NCI-H526 (cell line): ENCODE measurements at places on chromosomes 2 and 18.

DNA sequence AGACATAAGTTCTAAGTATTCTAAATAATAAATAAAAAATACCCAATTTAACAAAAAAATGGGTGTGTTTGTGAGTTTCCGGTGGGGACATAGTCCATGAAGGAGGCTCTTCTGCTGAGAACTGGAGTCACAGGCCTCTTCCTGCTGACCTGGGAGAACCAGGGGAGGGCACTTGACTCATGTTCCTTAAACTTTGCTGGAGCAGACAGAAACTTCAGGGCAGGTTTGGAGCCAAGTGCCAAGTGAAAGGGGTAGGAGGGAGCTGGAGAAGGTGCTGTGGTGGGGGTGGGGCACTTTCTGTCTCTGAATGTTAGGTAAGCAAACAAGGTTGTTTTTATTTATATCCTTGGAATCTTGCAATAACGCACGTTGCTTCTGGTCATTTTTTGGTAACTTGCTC lies 78.8 kb upstream of the TTN start:
- DNase-seq = no peak

DNA sequence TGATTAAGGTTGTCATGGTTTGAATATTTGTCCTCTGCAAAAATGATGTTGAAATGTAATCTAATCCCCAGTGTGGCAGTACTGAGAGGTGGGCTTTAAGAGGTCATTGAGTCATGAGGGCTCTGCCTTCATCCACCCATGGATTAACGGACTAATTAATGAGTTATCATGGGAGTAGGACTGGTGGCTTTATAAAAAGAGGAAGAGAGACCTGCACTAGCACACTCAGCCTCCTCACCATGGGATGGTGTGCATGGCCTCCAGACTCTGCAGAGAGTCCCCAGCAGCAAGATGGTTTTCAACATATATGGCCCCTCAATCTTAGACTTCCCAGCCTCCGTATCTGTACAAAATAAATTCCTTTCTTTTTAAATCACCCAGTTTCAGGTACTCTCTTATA lies 41.0 kb downstream of the DTNB start:
- DNase-seq = no peak

GRCh38 chr2:107717661-107718060 lies 109.0 kb upstream of the RGPD4 start:
- peak; percentile 8 for DNase-seq

DNA sequence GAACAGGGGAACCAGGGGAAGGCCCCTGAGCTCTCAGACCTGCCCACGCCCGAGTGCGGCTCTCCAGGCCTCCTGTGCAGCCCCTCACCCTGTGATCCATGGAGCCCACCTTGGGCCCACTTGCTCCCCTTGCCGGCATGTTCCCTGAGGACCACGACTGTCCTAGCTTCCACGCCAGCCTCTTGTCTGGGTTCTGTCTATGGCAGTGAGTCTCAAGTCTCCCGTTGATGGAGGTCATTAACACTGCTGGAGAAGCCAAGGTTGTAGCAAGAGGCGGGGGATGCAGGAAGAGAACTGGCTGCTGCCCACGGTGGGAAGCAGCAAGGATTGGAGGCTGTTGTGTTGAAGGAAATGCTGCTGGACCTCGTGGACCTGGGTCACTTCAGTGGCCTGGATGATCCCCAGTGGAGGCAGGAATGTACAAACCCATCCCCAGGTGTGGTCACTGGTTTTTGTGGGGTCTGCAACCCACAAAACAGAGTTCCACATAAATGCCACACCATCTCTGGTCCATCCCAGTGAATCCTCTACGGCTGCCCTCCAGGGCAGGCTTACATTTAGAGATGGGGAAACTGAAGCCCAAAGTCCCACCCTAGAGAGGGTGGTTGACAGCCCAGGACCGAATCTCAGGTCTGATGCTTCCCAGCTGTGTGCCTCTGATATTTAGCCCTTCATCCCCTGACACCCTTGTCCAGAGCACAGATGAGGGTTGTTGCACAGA lies 150.3 kb downstream of the NDUFA10 start:
- no peak for DNase-seq

- no peak for DNase-seq
These were observed 22.6 kb downstream of the GREB1L start for GRCh38 chr18:21264651-21265050.

GRCh38 chr2:120298173-120298835 lies 45.7 kb downstream of the RALB start:
- no peak for DNase-seq

- no peak for DNase-seq
These were observed 43.2 kb downstream of the LDLRAD4 start for GRCh38 chr18:13261661-13262357.

- no peak for DNase-seq
These were observed 644 bp upstream of the QPCT start for GRCh38 chr2:37343537-37344434.

DNA sequence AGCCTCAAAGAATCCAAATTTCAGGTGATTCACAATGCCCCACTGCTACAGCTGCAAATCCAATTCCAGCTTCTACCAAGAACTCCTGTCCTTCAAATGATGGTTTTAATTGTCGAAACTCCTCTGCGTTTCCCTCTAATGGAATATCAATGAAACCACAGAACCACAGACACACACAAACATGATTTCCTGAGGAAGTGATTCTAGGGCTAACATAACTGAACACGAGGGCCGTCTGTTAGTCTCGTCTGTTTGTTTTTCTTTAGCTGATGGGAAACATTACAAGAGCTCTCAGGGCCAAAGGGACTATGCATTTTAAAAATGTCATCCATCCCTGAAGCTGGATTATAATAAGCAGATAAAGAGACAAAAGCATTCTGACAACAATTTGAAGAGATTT lies 59.4 kb downstream of the RNF152 start:
- no peak for DNase-seq

- DNase-seq = no peak
These were observed 27.3 kb upstream of the NTSR2 start for GRCh38 chr2:11697103-11697871.

- DNase-seq = no peak
These were observed 44.1 kb downstream of the EFR3B start for GRCh38 chr2:25085761-25086560.

- no peak for DNase-seq
These were observed 635 bp downstream of the SLC3A1 start for GRCh38 chr2:44275927-44276303.

DNA sequence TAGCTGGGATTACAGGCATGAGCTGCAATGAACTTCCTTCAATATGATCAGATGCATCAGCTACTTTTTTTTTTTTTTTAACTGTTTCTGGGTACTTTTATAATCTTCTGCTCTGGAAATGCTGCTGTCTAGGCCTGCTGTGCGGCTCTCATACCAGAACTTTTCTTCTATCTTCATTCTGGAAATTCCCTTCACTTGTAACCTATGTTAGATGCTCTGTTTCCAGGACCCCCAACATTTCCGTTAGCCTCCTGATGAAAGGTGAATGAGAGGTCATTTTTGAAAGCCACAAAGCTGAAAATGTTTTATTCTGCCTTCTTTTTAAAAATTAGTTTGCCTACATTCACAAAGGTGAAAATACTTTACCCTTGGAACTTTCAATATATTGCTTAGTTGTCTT lies 8.6 kb downstream of the AGFG1 start:
- DNase-seq = no peak

DNA sequence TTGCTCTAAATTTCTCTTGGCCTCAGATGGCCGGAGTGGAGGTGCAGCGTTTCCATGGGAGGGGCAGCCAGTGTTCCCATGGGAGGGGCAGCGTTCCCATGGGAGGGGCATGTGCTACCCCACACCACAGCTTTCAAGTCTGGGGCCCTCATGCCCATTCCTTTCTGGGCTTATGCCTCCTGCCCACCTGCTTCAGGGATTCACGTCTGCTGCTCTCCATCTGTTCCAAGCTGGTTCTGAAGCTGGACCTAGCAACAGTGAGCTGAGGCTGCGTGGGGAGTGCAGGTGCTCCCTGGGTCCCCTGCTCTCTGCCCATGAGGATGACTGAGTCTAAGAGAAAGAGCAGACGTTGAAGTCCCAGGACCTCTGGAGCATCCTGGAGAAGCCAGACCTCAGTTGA lies 243.1 kb upstream of the PXDN start:
- no peak for DNase-seq

DNA sequence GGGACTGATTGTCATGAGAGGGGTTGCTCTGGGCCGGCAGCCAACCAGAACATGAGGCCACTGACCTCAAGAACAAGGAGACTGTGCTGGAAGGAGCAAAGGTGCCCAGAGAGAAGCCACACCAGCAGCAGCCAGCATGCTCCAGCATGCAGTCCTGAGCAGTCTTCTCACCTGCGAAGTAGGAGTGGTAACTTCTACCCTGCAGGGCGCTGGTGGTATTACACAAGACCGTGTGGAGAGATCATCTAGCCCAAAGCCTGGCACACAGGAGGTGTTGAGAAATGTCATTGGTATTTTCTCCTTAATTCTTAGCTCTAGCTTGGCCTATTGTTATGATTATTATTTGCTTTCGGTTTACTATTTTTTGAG lies 132.7 kb downstream of the TSN start:
- DNase-seq = peak; percentile 55

GRCh38 chr2:44462934-44463849 lies 101.4 kb downstream of the CAMKMT start:
- DNase-seq = no peak

DNA sequence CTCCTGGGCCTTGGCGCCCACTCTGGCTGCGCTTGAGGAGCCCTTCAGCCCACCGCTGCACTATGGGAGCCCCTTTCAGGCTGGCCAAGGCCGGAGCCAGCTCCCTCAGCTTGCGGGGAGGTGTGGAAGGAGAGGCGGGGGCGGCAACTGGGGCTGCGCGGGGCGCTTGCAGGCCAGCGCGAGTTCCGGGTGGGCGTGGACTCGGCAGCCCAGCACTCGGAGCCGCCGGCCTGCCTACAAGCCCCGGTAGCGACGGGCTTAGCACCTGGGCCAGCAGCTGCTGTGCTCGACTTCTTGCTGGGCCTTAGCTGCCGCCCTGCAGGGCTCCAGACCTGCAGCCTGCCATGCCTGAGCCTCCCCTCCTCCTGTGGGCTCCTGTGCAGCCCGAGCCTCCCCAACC lies 141.5 kb upstream of the SLC39A10 start:
- no peak for DNase-seq

GRCh38 chr18:46497129-46497528 lies 159.9 kb downstream of the LOXHD1 start:
- no peak for DNase-seq

DNA sequence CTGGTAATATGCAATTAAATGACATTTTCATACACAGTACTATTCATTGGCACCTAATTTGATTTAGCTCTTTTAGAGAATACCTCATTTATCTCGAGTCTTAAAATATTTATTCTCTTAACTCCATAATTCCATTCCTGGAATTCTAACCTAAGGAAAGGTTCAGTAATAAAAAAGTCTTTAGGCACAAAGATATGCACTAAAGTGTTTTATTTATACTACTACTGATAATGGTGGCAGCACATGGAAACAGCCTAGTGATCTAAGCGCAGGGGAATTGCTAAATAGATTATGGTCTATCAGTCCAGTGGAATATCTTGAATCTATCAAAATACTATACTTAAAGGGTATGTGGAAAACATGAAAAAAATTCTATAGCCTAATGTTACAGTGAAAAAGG lies 142.5 kb upstream of the LTBP1 start:
- DNase-seq = no peak

DNA sequence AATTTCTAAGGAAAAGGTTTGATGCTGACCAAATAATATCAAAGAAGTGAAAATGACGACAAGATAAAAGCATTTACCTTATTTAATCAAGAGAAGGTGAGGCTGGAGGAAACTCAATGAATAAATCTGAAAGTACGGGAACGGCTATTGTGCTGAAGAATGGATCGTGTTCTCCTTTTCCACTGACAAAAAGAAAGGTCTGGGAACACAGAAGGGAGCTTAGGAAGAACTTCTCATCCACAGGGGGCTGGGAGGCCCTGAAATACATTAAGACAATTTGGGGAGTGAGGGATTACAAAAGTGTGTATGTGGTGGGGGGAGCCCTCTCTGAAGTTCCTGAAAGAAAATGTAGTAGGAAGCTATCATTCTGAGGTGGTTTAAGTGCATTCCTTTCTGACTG lies 582.3 kb downstream of the SLC4A3 start:
- DNase-seq = no peak

GRCh38 chr2:64313398-64313723 lies 140.6 kb upstream of the LGALSL start:
- DNase-seq = no peak

GRCh38 chr2:51899643-51900042 lies 867.7 kb upstream of the NRXN1 start:
- no peak for DNase-seq

GRCh38 chr2:144571770-144572169 lies 51.9 kb upstream of the ZEB2 start:
- no peak for DNase-seq
